ENCODE measurements at places on chromosomes 16 and 17.

GRCh38 chr17:37294888-37295287 lies 80.9 kb upstream of the C17orf78 start:
- DNase-seq = no peak

DNA sequence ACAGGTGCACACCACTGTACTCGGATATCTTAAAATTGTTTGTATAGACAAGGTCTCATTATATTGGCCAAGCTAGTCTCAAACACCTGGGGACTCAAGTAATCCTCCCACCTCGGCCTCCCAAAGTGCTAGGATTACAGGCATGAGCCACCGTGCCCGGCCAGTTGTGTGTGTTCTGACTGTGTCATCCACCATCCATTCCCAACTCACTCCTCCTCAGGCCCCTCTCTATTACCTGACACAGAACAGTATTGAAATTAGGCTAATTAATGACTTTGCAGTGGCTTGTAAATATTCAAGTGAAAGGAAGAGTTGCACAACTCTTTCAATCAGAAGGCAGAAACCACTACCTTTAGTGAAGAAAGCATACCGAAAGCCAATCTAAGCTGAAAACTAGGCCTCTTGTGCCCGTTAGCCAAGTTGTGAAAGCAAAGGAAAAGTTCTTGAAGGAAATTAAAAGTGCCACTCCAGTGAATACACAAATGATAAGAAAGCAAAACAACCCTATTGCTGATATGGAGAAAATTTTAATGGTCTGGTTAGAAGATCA lies 28.7 kb downstream of the GOSR1 start:
- DNase-seq = no peak

DNA sequence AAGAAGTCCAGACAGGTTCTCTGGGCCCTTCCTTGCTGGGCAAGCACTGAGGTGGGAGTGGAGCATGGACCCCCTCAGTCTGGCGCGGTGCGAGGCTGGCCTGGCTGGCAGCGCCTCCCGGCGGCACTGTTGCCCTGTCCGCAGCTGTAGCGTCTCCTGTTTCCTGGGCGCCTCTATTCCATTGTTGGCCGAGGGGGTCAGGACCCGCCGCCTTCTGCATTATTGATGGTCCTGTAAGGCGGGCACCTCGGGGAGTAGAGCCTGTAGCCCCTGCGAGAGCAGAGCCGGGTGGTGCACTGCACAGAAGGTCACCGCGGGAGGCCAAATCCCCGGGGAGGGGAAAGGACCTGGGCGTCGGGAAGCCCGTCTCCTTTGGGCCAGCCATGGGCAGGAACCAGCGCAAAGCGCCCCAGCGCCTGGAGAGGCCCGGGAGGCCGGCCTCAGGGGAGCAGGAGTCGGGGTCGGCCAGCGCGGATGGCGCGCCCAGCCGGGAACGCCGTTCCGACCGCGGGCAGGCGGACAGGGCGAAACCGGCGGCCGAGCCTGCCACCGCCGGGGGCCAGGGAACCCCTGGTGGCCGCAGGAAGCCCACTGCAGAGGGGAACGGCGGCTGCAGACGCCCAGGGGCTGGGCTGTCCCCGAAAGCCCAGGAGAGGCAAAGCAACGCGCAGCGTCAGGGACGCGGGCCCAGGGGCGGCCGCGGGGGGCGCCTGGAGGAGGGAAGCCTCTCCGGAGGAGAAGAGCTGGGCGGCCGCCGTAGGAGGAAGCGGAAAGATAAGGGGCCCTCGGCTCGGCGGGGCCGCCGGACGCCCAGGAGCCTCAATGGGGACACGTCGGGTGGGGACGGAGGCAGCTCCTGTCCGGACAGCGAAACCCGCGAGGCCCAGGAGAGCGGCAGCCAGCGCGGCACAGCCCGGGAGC lies at the start of gene MYO15B:
MYO15B (plus strand) TSS at position 126 of the 921 bp plus-strand sequence; CDS start at position 384, 258 bp downstream.
- DNase-seq = no peak

- no peak for DNase-seq
These were observed 99.4 kb downstream of the IRF8 start for GRCh38 chr16:85998171-85998867.

DNA sequence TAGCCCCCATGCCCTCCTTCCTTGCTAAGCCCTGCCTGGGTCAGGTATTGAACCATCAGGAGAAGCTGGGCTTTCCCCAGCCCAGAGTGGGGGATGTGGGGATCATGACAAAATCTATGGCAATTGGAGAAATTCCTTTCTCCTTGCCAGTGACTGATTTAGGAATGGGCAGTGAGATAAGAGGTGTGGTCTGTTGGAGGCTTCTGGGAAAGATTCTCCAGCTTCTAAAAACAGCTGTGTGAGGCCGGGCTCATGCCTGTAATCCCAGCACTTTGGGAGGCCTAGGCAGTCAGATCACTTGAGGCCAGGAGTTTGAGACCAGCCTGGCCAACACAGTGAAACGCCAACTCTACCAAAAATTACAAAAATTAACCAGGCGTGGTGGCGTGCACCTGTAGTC lies 69.1 kb downstream of the SRCIN1 start:
- DNase-seq = no peak
